Breast epithelium (tissue), 4 donors: ENCODE measurements at places on chromosomes 1 and 21. TPM values are rescaled to one million over a fixed set of nuclear protein-coding genes. Genes with fewer than 3 reads are reported as not detected.

GRCh38 chr1:155012026-155012546 lies 9.5 kb downstream of the ZBTB7B start:
- DNase-seq, result peak; percentile 75
- no peaks in the 10 kb centered on the region for H3K27me3 ChIP-seq
- peaks cover 27% of the 10 kb centered on the region for H3K4me1 ChIP-seq
- no peaks in the 10 kb centered on the region for H3K36me3 ChIP-seq

DNA sequence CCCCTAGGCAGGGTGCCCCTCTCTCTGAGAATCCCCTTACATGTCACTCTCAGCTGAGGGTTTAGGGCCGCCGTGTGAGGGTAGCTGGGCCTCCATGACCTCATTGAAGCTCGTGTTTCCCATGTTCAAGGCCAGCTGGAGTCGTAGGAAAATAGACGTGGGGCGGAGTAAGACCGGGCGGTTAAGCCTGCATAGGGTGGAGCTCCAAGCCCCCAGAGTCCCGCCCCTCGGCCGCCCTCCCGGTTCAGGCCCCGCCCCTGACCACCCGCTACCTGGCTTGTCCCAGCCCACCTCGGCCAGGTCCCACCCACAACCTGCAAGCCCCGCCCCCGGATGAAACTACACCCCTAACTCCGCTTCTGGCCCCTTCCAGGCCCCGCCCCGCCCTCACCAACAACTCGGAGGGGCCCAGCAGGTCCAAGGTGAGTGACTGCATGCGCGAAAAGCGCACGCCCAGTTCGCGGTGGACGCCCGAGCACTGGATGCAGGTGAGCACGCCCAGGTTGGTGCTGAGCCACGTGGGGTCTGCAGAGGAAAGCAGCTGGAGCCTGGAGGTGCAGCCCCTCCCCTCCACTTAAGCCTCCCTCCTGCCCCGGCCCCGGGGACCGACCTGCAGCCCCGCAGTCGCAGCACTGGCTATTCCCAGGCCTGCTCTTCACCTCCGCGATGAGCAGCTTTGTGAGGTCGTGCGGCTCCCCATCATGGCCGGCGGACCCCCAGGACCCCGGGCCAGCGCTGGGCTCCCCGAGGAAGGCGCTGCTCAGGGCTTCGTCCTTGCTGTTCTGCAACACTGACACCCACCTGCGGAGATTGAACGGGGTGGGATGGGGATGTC lies 12.2 kb upstream of the TCEA3 start:
- H3K4me1 ChIP-seq, result no peaks in the 10 kb centered on the region
- no peaks in the 10 kb centered on the region for H3K36me3 ChIP-seq
- H3K27ac ChIP-seq, result no peak overlapping the region
- H3K27me3 ChIP-seq, result no peaks in the 10 kb centered on the region
- no peak overlapping the region for H3K4me3 ChIP-seq

DNA sequence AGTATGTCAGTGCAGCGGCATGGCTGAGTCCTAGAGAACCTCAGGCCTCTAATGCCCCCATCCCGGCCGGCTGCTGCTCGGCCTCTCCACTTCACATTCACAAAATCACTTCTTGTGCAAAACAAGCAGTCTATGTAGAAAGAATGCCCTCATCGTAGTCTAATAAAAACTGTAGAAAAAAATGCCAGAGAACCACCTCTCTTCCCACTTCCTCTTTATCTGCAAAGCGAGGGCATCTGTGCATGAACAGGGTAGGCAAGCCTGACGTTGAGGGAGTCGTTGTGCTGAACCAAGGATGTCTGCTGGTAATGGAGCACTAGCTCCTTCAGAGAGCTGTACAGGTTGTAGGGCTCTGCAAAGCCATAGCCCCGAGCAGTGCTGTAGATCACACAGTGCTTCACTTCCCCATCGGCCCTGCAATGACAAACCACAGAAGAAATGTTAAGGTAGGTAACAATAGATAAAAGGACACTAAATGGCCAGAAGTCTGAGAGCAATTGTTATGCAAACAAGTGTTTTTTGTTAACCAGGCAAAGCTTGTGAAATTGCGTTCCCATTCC lies 88.9 kb downstream of the PIK3R3 start:
- no peak overlapping the region for H3K4me3 ChIP-seq
- DNase-seq, result no peak
- no peak overlapping the region for H3K27ac ChIP-seq
- H3K27me3 ChIP-seq, result no peaks in the 10 kb centered on the region
- H3K36me3 ChIP-seq, result no peaks in the 10 kb centered on the region

Gene GRIK1
- total RNA-seq, result not detected
